GOT3 (cell line): ENCODE measurements at places on chromosomes 5 and 9.
A peak's percentile ranks its signal among the peaks of the same experiment; 100 is the strongest.

- DNase-seq = no peak
Measured at GRCh38 chr9:83432104-83432627, 106.0 kb downstream of the FRMD3 start.

DNA sequence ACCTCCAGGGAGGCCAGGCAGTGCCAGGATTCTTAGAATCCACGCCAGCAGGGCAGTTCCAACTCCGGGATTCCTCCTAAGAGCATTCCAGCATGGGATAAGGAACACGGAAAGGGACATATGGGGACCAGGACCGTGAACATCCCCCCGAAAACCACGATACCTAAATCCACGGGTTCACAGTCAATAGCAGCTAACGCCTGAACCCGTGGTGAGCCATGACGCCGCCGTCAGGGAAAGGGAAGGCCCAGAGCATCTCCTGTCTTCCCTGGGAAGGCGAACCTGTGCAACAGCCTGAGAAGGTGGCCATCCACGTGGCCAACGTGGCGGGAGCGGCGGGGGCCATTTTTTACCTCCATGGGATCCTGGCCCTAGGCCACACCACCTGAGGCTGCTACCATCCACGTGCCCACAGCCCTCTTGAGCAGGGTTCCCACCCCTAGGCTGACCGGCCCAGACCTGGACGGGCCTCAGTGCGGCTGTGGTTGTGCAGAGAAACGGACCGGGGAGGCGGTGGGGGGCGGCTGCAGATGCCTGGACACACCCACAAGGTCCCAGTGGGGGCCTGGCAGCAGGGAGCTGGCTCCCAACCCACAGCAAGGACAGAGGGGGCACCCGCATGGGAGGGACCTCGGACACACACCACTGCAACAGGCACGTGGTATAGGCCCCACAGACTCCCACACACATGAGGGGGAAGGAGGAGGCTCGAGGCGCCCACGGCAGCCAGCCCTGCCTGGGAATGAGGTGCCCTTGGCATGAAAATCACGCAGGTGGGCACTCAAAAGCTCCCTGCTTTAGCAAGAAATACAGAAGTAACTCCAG lies 42.8 kb downstream of the SLC12A7 start:
- no peak for DNase-seq

GRCh38 chr5:132017738-132018625 lies 6.5 kb upstream of the ACSL6 start:
- no peak for DNase-seq

DNA sequence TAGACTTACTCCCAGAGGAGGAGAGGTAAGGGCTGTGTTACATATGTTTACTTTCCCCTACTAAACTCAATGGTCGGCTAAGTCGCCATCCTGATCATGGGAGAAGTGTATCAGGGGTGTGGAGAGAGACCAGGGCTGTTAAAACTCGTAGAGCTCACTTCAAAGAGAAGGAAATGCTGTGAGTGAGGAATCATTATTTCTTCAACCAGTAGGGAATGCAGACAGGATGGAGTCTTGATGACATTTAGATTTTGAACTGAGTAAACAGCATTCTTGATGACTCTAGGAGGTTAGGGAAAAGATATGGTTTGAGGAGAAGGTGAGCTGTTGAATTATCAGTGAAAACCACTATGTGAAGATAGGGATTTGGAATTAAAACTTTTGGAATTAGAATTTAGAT lies 17.3 kb downstream of the RECK start:
- no peak for DNase-seq

DNA sequence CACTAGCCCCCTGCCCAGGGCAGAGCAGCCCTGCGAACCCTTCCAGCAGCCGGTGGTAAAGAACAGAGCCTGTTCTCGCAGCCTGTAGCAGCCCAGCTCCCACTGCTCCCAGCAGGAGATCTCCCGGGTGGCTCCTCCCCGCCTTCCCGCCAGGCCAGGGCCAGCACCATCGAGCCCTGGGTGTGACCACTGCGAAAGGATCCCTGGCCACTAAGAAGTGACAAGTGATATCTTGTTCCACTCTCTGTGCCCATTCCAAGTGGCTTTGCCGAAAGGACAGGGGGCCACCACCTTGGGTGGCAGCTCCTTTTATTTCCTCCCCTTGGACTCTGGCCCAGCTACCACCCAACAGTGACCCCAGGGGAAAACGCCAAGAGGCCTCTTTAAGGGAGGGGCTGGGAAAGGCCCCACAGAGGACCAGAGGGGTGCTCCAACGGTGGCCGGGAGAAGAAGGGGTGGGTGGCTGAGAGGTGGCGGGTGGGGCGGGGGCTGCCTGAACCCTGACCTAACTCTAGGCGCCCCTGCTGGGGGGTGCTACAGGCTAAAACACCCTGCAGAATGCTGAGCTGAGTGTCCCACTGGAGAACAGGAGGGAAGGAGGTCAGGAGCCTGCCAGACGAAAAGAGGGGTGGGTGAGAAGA lies 1.6 kb downstream of the NACC2 start:
- DNase-seq = no peak

- no peak for DNase-seq
Measured at GRCh38 chr5:95641741-95642220, 4.8 kb upstream of the RFESD start.

- no peak for DNase-seq
Measured at GRCh38 chr5:10760096-10760920, 726 bp downstream of the DAP start.

DNA sequence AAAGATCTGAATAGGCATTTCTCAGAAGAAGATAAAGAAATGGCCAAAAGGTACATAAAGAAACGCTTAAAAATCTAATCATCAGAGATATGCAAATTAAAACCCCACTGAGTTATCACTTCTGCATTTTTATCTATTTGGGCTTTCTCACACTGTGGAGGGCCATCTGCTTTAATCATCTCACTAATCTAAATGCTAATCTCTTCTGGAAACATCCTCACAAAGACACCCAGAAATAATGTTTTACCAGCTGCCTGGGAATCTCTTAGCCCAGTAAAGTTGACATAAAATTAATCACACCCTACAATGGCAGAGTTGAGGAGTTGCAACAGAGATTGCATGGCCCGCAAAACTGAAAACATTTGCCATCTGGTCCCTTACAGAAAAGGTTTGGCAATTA lies 407.9 kb upstream of the CYLC2 start:
- DNase-seq = no peak

GRCh38 chr5:90932052-90932699 lies 373.6 kb downstream of the ADGRV1 start:
- no peak for DNase-seq

GRCh38 chr9:109574061-109574882 lies 76.2 kb upstream of the PTPN3 start:
- no peak for DNase-seq

DNA sequence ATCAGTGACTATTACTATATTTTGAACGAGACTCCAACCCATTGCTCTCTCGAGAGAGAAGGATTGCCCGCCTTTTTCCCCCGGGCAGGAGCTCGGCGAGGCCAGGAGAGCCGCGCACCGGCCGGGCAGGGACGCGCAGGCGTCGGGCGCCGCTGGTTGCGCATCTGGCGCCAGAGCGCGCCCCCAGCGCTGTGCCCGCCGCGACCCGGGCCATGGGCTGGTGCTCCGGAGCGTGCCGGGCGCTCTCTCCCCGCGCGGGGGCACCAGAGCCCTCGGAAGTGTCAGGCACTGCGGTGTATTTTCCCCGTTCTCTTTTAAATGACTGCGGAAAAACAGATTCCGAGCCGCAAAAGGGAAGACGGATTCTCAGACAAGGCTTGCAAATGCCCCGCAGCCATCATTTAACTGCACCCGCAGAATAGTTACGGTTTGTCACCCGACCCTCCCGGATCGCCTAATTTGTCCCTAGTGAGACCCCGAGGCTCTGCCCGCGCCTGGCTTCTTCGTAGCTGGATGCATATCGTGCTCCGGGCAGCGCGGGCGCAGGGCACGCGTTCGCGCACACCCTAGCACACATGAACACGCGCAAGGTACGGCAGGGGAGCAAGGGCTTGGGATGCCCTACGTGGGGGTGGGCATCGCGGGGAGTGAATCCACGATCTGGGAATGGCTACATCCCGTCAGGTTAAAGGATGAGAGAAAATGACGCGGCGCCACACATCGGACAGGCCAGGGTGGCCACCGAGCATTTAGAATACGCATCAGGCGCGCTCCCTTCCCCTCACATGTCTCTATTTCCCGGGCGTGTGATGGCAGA lies 1.1 kb upstream of the NTRK2 start:
- DNase-seq = peak; percentile 6

- DNase-seq = no peak
Measured at GRCh38 chr9:112166176-112167140, 8.6 kb downstream of the SUSD1 start.

DNA sequence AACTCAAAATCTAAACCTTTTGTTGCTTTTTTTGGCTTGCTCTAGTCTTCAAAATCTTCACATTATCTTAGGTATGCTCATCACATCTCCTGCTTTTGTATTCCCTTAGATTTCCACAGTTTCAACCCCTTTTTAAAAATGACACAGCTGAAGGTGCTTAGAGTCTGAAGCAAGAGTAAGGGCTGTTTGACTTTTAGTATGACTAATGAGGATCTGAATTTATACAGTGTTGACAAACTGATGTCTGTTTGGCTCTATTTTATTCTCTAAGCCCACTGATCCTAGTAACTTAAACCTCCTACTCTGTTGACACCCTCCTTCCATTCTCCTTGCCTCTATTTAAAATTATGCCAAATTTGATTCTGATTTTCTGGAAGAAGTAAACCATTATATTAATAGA lies 200.1 kb downstream of the MCTP1 start:
- DNase-seq = no peak

DNA sequence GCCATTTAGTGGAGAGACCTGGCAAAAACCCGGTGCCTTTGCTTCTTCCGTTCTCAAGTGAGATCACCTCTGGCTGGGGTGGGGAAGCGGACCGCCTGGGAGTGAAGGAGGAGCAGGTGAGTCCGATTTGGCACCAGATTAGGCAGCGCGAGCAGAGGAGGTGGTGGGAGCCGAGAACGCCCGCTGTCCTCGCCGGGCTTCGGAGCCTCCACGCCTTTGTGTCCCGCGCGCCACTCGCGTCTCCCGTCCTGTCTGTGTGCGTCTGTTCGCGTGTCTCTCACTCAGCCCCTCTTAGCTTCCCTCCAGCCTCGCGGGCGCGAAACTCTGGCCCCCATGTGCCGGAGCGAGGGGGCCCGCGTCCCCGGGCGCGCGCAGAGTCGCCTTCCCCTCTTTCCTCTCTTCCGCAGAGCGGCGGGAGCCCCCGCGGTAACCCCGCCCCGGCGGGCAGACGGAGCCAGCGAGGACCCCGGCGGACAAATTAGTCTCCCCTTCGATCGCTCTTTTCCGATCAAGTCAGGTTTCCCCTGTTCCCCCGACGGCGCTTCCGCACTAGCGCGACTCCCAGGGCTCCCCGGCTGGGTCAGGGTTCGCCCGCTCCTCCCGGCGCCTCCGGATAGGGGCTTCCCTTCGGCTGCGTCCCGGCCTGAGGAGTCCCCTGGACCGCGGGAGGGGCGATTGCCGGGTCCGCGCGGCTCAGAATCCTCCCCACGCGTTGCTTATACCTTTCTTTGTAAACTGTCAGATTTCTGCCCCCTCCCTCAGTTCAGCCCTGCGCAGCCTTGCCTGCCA lies 7.1 kb downstream of the POU4F3 start:
- no peak for DNase-seq

GRCh38 chr9:124038239-124038638 lies 26.7 kb downstream of the LHX2 start:
- no peak for DNase-seq

DNA sequence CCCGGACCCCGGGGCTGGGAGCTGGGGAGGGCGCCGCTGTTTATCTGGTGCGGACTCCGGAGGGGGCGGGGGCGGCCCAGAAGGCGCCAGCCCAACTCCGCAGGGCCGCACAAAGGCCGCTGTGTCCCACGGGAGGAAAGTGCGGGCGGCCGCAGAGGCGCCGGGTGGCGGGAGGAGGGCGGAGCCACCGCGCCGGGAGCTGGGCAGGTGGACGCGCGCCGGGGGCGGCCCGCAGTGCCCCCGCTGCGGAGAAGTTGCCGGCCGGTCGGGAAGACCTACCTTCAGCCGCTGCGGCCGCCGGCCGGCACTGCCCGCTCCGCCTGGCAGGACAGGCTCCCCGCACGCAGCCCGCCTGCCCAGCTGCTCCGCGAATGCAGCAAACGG lies 43.6 kb downstream of the NACC2 start:
- no peak for DNase-seq

DNA sequence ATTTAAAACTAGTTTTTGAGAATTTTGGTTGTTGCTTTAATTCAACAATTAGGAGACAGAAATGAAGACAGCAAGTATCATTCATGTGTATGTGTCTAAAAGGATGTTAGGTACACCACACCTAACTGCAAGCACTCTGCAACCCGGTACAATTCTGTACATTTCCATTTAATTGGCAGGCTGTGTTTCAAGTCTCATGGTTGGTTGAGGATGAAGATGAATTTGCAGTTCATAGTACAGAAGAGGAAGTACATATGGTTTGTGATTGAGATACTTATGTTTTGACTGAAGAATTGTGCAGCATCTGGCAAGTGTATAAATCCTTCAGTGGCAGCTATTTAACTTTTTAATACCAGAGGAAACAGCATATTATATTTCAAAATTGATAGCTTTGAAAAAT lies 628.7 kb upstream of the ZNF608 start:
- DNase-seq = no peak

DNA sequence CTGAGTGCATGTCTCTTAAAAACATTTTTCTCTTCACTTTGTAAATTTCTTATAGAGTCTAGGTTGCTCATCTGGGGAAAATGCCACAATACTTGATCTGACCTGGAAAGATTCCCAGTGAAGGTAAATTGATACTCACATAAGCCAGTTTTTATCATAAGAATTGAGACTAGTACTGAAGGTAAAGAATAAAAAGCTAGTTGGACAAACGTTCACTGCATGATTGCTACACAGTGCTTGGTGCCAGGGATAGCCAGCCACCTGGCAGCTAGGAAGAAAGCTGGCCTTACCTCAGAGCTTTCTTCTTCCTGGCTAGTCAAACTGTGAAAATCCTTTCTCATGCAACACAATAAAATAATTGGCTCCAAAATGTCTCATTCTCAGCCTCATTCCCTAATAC lies 77.1 kb downstream of the MUSK start:
- DNase-seq = no peak

- DNase-seq = no peak
Measured at GRCh38 chr9:121284733-121285451, 16.9 kb downstream of the GSN start.

- DNase-seq = no peak
Measured at GRCh38 chr9:126613651-126614050, at the start of gene LMX1B. Gene LMX1B, plus strand, starts transcription at chr9:126613928. Its CDS starts 522 bp downstream, at chr9:126614450.

- no peak for DNase-seq
Measured at GRCh38 chr5:126883564-126884245, 106.8 kb downstream of the LMNB1 start.

GRCh38 chr5:156695774-156696173 lies 154.3 kb upstream of the PPP1R2B start:
- DNase-seq = no peak

GRCh38 chr9:113712053-113712452 lies 164.1 kb upstream of the ZNF618 start:
- no peak for DNase-seq

- no peak for DNase-seq
Measured at GRCh38 chr9:75039801-75040200, 11.7 kb upstream of the CARNMT1 start.

DNA sequence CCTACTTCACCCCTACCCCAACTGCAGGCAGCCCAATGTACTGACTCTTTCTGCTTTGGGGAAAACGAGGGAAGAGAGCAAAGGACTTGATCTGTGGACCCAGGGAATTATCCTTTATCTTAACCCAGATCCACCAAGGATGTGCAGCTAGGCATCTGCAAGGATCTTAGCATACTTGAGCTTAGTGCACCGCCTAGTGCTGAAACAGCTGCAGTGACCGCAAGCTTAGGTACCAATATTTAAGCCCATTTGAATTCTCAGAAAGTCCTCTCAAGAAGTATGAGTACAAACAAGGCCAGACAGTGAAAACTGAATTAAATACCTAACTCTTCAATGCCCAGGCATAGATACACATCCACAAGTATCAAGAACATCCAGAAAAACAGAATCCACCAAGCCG lies 576.7 kb upstream of the ADAMTS16 start:
- DNase-seq = no peak
